ENCODE measurements at places on chromosomes 13 and 19.

GRCh38 chr13:100203696-100204367, 114.9 kb downstream of the PCCA start:
- no peak for DNase-seq

GRCh38 chr19:41626877-41627276, at the start of gene CEACAM4:
TSS of gene CEACAM4 (minus strand) at chr19:41627074. CDS start at chr19:41626963, 111 bp downstream.
- DNase-seq, result no peak

DNA sequence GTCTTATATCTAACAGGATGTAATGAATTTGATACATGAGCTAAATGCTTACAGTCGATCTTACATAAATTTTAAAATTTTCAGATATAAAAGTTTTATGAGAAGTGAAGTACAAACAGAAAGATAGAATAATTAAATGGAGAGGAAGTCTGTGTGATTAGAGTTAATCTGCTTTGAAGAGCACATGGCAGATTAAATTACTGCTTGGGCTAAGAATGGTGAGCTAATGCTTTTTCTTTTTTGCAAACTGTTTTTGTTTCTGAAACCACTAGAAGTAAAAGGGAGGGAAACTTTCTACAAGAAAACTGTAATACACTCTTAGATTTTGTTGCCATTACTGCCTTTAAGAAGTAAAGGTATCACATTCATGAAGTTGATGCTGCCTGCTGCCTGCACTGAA, 96.3 kb upstream of the SPRY2 start:
- no peak for DNase-seq

DNA sequence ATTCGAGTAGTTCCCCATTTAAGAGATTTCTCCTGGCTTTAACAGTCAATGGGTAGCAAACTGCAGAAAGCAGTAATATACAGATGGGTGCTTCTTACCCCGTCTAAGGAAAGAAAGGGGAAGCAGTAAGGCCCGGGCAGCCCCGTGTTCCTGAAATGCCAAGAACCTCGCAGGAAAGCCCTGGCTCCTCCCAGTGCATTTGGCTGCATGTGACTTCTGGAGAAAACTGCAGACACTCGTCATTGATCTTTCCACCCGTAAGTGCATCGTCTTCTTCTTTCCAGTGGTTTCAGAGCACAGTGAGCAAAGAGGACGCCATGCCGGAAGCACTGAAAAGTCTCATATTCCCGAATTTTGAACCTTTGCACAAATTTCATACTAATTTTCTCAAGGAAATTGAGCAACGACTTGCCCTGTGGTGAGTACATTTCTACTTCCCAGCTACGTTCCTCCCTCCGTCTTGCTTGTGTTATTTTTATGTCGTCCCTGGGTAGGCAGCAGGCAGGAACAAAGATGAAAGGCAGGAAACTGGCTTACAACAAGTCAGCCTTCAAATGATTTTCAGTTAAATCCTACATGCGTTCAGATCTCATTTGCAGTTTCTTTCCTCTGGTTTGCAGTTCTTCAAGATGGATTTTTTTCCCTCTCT, 165.2 kb downstream of the STK24 start:
- DNase-seq, result no peak

- DNase-seq, result no peak
These were observed 1193.0 kb downstream of the UQCRFS1 start for GRCh38 chr19:28019901-28020300.

DNA sequence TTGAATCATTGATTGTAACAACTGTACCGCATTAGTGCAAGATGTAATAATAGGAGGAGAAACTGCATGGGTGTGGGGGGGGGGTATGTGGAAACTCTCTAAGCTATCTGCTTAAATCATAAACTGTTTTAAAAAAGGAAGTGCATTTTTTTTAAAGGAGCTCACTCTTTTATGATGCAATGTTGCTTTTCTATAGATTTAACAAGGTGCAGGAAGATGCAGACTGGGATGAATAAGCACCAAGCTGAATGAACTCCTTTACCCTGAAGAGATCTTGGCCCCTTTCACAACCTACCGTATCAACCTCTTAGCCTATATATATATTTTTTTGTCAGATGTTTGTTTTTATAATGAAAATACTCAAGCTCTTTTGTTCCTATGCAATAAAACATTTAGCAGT, 95.9 kb downstream of the AKAP11 start:
- no peak for DNase-seq

DNA sequence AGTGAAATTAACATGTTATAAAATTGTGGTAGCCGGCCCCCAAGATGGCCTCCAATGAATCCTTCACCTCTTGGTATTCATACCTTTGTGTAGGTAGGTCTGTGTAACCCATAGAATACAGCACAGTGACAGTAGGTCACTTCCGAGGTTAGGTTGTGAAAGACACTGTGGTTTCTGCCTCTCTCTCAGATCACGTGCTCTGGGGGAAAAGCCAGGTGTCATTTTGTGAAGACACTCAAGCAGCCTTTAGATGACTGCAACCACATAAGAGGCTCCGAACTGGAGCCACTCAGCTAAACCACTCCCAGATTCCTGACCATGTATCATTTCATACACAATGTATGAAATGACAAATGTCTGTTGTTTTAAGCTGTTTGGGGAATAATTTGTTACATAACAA, 9.8 kb upstream of the USPL1 start:
- peak; percentile 33 for DNase-seq

GRCh38 chr19:49546825-49547565, 19.2 kb downstream of the RCN3 start:
- DNase-seq, result peak; percentile 33

DNA sequence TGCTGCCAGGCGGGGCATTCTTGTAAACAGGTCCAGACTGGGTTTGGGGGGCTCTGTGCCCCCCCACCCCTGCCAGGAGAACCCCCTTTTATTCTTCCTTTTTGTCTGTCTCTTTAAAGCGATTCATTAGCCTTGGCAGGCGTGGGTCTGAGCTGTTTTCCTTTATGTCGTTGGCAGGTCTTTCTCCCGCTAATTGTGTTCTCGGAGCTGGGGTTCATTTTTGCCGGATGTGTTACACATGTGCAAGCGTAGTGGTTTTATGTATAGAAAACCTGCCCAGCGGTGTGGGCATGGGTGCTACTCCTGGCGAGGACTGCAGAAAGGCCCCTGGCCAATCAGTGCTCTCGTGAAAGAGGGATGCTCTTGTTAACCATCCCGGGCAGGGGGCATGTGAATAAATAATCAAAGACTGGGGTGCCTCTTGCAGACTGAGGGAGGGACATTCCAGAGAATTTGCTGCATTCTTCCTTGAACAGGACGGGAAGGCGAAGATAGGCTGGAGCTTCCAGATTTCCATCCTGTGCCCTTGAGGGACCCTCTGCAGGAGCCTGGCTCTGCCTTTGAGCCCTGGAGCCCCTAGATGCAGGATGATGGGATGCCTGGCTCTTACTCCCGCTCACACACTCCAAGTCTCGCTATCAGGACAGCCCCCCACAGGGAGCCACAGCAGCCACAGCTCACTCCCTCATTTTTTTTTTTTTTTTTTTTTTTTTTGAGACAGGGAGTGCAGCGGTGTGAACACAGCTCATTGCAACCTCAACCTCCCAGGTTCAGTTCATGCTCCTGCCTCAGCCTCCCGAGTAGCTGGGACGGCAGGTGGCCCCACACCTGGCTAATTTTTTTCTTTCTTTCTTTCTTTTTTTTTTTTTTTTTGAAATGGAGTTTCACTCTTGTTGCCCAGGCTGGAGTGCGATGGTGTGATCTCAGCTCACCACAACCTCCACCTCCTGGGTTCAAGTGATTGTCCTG, 14.1 kb downstream of the CARM1 start:
- no peak for DNase-seq

DNA sequence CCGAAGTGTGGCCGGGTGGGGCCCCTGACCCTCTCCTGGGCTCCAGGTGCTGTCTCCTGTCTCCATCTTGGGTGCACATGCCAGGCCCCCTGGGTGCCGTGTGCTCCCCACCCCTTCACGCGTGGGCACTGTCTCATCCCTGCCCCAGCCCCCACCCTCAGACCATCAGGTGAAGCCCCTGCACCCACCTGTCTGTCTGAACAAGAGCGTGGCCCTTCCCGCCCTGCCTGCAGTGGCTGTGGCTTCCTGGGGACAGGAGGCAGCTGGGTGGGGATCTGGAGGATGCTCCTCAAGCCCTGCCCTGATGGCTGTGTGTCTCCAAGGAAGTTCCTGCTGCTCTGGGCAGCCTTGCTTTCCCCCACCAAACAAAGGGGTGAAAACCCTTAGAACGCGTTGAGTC, 2.2 kb downstream of the PRR22 start:
- DNase-seq, result no peak

GRCh38 chr13:47897411-47898050, 103.5 kb downstream of the SUCLA2 start:
- DNase-seq, result no peak

GRCh38 chr19:15304140-15304705, 28.1 kb downstream of the BRD4 start:
- no peak for DNase-seq

GRCh38 chr19:49447485-49448431, 3.9 kb downstream of the PIH1D1 start:
- DNase-seq, result peak; percentile 29

- peak; percentile 70 for DNase-seq
These were observed 3.6 kb upstream of the REXO1 start for GRCh38 chr19:1851654-1852580.

DNA sequence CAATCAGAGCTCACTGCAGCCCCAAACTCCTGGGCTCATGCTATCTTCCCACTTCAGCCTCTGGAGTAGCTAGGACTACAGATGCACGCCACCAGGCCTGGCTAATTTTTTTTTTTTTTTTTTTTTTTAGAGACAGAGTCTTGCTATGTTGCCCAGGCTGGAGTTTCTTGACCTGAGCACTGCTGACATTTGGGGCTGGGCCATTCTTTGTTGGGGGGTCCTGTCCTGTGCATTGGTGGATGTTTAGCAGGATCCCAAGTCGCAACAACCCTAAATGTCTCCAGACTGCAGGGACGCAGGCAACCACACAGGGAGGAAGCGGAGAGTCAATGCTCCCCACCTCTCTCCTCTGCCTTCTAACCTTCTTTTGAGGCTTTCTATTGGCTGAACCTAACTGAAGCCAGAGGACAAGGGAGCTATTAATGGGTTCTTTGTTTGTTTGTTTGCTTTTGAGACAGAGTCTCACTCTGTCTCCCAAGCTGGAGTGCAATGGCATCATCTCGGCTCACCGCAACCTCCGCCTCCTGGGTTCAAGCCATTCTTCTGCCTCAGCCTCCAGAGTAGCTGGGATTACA, 58.3 kb upstream of the ADGRE5 start:
- DNase-seq, result no peak

- DNase-seq, result no peak
These were observed 45.8 kb downstream of the TNFSF13B start for GRCh38 chr13:108315273-108315672.

DNA sequence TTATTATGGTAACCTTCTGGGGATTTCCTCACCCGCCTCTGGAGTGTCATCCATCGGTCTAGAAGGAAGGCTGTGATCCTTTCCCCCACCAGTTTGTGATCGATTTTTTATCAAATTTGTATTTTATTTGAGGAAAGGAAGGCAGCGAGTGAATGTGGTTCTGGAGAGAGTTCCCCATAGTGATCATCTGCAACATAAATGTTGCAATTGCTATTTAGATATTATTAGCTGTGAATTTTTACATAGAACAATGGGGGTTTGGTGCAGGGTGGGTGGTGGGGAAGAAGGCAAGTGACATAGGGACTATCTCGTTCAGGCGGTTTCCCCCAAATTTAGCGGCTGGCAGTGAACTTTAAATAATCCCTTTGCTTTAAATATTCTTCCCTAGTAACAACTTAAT, 1.2 kb downstream of the CDK8 start:
- no peak for DNase-seq

DNA sequence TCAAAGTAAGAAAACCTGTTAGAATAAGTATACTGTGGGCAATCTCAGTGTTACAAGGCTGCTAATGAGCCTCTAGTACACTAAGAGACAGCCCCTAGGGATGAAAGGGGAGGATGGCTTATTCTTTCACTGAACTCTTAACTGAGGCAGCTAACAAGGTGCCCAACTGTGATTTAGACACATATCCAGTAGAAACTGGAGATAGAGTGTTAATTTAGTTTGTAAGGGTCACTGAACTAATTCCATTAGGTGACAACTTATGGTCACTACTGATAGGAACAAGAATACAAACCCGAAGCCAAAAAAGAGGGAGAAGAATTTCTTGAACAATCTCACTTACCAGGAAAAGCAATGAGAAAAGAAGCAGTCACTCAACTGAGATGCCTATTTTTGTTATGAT, 1010.6 kb downstream of the PCDH9 start:
- no peak for DNase-seq

DNA sequence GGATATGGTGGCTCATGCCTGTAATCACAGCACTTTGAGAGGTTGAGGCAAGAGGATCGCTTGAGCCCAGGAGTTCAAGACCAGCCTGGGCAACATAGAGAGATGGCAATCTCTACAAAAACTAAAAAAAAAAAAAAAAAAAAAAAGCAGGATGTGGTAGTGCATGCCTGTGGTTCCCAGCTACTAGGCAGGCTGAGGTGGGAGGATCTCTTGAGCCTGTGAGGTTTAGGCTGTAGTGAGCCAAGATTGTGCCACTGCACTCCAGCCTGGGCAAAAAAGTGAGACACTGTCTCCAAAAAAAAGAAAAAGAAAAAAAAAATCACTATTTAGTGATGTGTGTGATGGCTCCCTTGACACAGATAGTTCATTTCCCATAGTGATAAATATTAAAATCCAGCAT, 365.0 kb upstream of the NBEA start:
- DNase-seq, result no peak

DNA sequence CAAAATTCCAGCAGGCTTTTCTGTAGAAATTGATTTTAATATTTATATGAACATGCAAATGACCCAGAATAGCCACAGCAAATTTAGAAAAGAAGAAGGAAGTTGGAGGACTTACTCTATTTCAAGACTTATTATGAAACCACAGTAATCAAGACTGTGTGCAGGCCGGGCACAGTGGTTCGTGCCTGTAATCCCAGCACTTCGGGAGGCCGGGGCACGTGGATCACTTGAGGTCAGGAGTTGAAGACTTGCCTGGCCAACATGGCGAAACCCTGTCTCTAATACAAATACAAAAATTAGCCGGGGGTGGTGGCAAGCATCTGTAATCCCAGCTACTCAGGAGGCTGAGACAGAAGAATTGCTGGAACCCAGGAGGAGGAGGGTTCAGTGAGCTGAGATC, 6.0 kb upstream of the FFAR2 start:
- no peak for DNase-seq

DNA sequence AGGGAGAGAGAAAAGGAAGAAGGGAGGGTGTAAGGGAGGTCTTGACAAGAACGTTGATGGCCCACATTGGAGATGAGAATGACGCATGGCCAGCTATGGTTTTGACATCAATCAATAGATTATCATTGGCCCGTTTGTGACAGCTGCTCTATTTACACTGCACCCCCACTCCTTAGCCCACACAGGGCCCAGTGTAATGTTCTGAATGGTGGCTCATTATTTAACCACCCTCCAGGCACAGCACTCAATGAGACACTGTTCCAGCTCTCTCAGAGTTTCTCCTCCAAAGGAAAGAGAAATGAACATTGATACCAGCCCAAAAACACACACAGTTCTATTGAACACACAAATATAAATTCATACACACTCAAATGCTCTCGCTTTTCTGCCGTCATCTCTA, 173.0 kb upstream of the IPO5 start:
- DNase-seq, result no peak

DNA sequence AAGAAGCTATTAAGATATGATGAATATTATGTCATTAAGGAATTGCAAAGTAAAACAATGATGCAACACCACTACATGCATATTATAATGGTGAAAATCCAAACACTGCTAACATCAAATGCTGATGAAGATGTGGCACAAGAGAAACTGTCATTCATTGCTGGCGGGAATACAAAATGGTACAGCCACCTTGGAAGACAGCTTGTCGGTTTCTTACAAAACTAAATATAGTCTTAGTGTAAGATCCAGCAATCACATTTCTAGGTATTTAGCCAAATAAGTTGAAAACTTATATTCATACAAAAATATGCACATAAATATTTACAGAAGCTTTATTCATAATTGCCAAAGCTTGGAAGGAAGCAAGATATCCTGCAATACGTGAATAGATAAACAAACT, 114.9 kb upstream of the EDNRB start:
- no peak for DNase-seq
